DMS79 treated with DMSO at 0.1 percent for 48 hours (cell line): ENCODE measurements at places on chromosomes 5 and 9.

GRCh38 chr5:136311999-136312398, 53.3 kb downstream of the TRPC7 start:
- DNase-seq = no peak

- no peak for DNase-seq
These were observed 17.9 kb downstream of the STARD4 start for GRCh38 chr5:111494355-111494999.

- DNase-seq = no peak
These were observed 117.6 kb downstream of the SEMA5A start for GRCh38 chr5:9428272-9428671.

DNA sequence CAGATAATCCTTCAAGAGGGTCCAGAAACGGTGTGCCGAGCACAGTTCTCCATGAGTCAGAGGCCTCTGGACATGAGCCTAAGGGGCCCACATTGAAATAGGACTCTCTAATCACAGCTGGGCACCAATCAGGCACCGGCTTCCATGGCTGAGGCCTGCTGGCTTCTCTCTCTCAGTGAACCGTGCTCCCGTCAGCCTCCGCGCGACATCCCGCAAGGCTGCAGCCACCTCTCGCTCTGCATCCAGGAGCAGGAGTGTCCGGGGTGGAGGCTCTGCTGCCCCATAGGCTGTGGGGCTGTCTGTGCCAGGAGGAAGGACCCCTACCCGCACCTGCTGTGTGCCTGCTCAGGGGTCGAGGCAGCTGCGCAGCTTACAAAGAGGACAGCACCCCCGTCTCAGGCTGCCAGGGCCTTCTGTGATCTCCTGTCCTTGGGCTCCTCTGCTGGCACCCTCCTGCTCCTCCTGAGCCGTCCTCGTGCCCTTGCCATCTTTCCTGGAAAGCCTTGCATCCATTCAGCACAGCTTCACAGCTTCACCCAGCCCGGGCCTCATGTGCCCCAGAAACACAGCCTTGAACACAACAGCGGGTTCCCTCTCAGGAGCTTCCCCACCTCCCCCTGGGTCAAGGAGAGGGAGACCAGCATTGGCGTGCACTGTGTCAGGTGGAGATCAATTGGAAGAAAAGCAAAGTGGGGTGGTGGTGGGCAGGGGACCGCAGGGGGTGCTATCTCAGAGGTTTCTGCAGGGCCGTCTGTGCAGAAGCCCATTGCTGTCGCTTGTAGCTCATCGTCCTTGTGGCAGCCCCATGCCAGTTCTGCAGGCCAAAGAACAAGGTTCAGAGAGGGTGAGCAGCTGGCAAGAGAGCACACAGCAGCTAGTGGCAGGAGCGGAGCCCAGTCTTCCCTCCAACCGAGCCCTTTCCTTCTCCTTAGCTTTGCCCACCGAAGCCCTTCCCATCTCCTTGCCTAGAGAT, 22.8 kb upstream of the FCN1 start:
- no peak for DNase-seq

GRCh38 chr5:149583394-149583793, 2.1 kb downstream of the ARHGEF37 start:
- no peak for DNase-seq

DNA sequence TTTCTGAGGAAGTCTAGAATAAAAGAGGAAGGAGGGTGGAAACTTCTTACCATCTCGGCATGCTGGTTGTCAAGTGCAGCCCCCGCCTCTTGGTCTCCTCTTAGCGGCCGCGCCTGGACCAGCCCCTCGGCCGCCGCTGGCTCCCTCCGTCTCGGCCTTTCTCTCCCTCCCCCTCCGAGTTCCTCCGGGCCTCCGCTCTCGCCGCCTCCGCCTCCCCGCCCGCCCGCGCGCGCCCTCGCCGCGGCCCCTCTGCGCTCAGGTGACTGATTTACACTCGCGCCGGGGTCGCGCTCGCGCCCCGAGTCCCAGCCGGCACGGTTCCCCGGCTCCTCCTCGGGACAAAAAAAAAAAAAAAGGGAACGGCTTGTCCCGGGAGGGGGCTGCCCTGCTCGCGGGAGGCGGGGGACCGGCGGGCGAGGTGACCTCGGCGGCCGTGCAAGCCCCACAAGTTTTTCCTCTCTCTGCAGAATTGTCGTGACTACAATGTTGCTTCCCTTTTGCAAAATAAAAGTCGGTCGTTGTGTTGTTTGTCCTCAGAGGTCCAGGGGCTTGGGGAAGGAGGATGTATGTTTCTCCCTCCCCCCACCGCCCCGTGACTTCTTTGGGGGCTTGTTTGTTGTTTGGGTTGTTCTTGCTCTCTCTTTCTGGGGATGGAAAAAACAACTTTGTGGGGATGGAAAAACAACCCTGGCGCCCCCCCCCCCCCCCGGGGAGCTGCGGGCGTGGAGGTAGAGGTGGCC, at the start of gene BNC2:
TSS of gene BNC2 (minus strand) at position 75 of the 740 bp plus-strand sequence. CDS start at position 53, 22 bp downstream.
- DNase-seq = no peak

GRCh38 chr9:75892216-75892911, 1.9 kb downstream of the PCSK5 start:
- DNase-seq = no peak

- no peak for DNase-seq
These were observed 7.6 kb downstream of the FOXE1 start for GRCh38 chr9:97860451-97861147.

DNA sequence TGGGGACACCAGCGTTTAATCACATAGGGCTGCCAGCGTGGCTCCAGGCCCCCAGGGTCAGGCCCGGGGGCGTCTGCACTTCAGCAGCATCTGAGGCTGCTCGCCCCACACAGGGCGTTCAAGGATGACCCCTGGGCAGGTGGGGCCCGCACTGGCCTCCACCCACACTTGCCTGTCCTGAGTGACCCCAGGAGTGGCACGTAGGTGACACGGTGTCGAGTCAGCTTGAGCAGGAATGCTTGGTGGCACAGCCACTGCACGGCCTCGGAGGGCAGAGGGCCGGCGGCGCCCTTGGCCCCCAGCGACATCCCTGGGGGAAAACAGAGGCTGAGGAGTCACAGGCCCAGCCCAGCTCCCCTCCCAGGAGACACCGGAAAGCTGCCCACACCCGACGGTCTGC, 29.0 kb downstream of the SLC6A18 start:
- no peak for DNase-seq

GRCh38 chr9:123266655-123267399, 1.6 kb downstream of the STRBP start:
- DNase-seq = no peak

GRCh38 chr9:3007326-3007725, 163.4 kb upstream of the PUM3 start:
- no peak for DNase-seq

DNA sequence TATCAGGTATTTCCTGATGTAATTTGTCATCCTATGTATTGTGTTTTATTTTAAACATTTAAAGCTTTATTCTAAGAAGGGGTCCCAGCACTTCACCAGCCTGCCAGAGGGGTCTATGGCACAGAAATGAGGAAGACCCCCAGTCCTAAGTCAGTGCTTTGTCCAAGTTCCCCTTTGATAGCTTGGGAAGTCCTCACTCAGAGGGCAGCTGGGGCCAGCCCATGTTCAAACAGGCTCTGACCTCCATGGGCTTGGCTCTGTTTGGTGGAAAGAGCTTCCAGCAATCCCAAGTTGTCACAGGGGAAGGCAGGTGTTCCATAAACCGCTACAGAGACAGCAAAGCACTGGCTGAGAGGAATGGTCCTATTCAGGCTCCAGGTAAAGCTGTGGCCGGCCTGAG, 26.6 kb upstream of the AKNA start:
- DNase-seq = no peak

DNA sequence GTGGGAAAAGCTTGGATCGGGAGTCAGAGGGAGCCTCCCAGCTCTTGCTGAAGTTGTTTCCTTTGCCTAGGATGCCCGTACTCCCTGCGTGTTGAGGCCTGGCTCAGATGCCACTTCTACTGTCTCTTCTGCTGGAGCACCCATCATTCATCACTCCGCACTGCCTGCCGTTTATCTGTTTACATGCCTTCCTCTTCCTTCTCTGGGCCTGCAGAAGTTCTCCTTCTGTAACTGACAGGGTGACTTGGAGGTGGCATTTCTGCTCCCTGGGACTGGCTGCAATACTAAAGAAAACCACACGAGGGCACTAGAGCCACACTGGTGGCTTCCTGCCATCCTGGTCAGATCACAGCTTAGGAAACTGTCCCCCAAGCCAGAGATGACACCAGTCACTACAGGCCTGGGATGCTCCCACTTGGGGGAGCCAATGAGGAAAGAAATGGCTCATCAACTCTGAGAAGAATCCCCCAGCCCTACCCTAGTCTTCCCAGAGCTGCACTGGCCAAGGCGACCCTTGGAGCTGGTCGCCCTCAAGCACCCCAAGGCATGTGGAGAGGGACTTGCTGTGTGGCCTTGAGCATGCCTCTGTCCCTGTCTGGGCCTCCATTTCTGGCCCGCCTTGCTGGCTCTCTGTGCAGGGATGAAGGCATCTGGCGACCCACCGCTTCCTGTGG, 9.7 kb upstream of the SLC25A51 start:
- peak; percentile 49 for DNase-seq

DNA sequence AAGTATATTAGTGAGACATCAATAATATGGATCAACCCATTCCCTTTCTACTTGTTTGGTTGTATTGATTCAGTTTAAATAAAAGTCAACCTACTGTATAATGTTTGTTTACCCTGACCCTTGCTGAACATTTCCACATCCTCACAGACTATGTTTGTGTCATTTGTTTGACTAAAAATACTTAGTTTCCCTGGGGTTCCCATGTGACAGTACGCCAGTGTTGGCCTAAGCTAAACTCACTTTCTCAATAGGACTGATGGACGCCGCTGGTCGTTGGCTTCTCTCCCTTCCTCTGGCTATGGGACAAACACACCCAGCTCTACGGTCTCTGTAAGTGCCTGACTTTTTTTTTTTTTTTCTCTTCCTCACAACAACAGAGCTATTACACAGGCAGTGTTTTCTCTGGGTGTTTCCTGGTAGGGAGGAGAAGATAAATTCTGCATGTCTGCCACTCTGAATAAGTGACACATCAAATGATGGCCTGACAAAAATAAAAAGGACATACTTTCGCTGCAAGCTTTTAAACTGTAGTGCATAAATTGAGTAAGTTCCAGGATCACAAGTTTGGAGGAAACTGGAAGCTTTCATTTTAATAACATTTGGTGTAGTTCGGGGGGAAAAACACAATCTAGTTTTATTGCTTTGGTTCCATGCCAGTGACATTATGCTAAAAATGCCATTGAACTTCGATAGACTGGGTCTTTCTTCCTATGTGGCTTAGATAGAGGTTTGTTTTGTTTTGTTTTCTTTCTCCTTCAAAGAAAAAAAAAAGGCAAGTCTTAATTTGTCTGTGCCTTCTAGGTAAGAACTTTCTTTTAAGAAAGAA, 101.0 kb downstream of the CD180 start:
- DNase-seq = no peak

GRCh38 chr5:158754018-158754514, 345.6 kb downstream of the EBF1 start:
- DNase-seq = no peak

- DNase-seq = no peak
These were observed 13.2 kb downstream of the NINJ1 start for GRCh38 chr9:93120846-93121315.

- no peak for DNase-seq
These were observed 3.4 kb upstream of the RPS14 start for GRCh38 chr5:150452914-150453313.

DNA sequence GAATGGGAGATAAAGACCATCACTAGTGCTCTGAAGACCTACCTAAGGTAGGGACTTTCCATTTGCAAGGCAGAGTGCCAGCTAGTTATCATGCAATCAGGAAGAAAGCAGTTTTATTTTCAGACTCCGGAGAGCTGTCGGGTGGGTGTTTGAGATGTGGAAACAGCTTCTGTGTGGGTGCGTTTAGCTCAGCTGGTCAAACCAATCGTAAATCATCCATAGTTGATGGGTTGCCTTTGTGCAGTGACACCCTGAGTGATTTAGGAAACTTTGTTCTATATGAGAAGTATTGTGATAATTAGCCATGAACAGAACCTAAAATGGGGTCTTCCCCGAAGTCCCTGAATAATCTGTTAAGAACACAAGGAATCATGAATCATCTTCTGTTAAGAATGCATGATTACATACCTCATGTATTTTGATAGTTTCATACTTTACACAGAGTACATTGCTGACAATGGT, 284.3 kb downstream of the ARHGAP26 start:
- DNase-seq = no peak

- DNase-seq = no peak
These were observed 263.1 kb upstream of the RGMB start for GRCh38 chr5:98510143-98510985.

- no peak for DNase-seq
These were observed 2.2 kb downstream of the DOCK8 start for GRCh38 chr9:216866-217265.

- no peak for DNase-seq
These were observed 143.6 kb downstream of the ADCY2 start for GRCh38 chr5:7539571-7539970.

DNA sequence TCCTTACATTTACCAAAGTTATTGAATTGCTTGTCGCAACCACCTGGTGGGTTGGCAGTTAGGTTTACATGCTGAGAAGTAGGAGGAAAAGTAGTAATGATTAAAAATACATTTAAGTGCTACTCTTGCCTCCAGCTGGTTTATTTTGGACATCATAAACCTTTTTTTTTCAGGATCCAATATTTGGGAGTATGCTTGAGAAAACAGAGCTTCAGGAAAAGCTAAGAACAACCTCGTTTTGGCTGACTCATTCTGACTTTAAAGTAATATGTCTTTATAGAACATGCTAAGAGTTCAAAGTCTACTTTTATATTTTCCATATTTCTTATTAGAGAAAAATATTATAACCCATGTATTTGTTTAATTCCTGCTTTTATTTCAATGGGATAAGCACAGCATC, 41.7 kb upstream of the BNC2 start:
- DNase-seq = no peak

- no peak for DNase-seq
These were observed 3.5 kb downstream of the TMCO6 start for GRCh38 chr5:140642718-140643117.

DNA sequence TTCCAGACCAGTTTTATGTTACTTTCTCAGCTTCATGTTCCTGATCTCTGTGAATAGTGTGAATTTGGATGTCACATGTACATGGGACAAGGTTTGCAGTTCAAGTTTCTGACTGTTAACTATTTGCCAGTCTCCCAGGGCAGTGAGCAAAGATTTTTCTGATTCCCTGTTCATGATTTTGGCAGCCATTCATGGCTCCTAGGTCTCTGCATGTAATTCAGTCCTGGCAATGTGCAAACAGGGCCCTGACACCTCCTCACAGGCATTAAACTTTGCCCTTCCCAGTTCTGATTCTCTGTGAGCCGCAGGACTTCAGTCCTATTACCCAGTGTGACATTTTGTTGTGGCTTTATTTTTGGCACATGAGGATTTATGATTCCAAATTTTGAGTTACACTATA, 349.7 kb downstream of the ARRDC3 start:
- DNase-seq = no peak

DNA sequence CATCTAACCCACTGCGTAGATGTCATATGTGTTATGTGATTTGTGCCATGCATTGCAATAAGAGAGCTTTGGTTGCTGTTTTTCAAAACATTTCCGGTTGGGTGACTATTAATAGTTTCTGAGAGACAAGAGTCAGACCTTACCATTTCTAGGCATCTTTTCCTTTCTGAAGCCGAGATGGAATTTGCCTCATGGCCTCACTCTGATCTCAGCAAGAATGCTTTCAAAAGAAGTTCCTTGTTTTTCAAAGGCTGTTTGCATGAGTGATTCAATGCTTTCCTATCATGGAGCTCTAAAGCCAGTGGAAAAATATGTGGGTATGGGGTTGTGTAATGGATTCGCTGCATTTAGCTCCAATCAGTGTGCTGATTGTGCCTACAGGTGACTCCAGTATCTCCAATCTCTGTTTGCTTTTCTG, 203.1 kb upstream of the PPP1R2B start:
- no peak for DNase-seq

- DNase-seq = no peak
These were observed 828.5 kb upstream of the DMAC1 start for GRCh38 chr9:8627976-8628679.

- DNase-seq = no peak
These were observed 2.9 kb upstream of the SPINK5 start for GRCh38 chr5:148060881-148061280.
